ENCODE measurements at places on chromosomes 2 and 18.

DNA sequence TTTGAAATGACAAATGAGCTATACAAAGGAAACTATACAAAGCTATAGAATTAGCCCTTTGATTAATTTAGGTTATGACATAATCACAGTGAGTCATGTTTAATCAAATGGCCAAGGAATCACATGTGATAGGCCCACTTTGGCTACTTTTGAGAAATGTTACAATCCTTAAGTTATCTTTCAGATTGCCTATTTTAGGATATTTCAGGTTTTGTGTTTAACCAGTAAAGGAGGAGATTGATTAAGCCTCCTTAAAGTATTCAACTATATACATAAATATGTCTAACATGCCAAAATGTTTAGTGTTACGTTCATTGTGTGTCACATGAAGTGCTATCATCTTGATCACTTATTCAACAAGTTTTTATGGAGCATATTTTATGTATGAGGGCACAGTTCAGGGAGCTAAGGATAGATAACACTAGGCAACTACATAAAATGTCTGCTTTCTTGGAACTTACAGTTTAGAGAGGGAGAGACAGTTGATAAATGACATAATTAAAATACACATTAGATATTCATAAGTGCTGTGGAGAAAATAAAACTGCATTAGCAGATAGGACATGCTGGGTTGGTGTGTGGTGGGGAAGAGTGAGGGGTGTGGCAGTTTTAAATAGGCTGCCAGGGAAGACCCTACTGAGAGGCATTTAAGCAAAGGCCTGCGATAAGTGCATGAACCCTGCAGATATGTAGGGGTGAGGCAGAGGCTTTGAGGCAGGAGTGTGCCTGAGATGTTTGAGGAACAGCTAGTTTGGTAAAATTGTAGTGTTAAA lies 77.2 kb downstream of the LTBP1 start:
- DNase-seq = peak; percentile 14

- DNase-seq = no peak
Observed at GRCh38 chr2:30294133-30294532, 62.8 kb downstream of the LBH start.

DNA sequence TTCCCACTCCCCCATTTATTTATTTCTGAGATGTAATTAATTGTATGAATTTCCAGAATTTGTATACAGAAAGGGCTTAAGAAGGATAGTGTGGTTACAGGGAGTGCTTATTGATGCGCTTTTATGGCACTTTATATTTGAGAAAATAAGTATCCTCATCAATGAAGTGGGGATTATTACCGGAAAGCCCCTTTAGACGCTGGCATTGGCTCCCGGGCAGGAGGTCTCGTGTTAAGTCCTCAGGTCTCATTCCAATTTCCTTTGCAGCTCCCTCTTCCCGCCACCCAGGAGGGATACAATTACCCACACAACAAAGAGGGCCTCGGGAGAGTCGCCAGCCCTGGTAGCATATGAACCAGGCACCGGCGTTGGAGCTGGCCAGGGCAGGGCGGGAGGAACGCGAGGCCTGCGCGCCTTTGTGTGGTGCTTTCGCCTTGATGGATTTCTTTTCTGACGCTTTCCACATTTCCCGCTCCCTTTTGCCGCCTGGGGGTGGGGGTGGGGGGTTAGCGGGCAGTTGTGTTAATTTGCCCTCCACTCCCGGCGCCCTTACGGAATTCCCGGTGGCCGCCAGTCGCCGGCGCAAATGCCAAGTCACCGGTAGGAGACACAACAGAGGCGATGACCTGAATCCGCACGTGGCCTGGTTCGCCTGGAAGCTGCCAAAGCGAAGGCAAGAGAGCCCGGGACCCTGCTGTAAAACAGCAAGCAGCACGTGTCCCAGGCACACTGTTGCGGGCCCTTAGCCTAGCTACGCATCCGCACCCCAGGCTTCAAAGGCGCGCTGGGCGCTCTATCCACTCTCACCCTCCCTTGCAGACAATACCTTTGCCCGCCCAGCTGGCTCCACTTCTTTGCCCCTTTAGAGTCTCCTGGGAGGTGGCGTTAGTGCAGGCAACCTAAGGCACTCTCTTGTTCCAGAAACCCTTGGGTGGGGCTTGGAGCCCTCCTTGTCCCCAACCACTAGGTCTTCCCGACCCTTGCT lies 3.3 kb downstream of the GAD1 start:
- no peak for DNase-seq

- DNase-seq = no peak
Observed at GRCh38 chr2:123614596-123614995, 410.5 kb upstream of the CNTNAP5 start.

All from fibroblast of upper back skin (primary cell).